ENCODE measurements at places on chromosomes 6 and 20. TPM values are rescaled to one million over a fixed set of nuclear protein-coding genes. Genes with fewer than 3 reads are reported as not detected.

Gene C6orf163
- 2.9 TPM for total RNA-seq

Gene NHLRC1
- 2.0 TPM for total RNA-seq

Gene CALHM5
- total RNA-seq: 7.8 TPM

Gene PAK5
- total RNA-seq: not detected

Gene CST2
- not detected for total RNA-seq

Gene PRRT1
- not detected for total RNA-seq

Gene PSORS1C2
- not detected for total RNA-seq

Gene NMBR
- total RNA-seq: under 0.01 TPM

Gene RSPO3
- total RNA-seq: not detected

Gene SLC22A3
- not detected for total RNA-seq

Gene SDC4
- 36.8 TPM for total RNA-seq

Gene KIF13A
- total RNA-seq: 57.2 TPM

Gene CDS2
- total RNA-seq: 67.2 TPM

Gene KHDC1L
- total RNA-seq: not detected

Gene ARMH2
- not detected for total RNA-seq

Gene RAE1
- total RNA-seq: 30.1 TPM

Gene MAPK13
- total RNA-seq: 4.9 TPM

Gene PGC
- total RNA-seq: not detected

Gene SLC22A1
- total RNA-seq: 0.65 TPM

Gene IL17F
- total RNA-seq: not detected

Gene NOTCH4
- 53.6 TPM for total RNA-seq

Gene HMGN4
- total RNA-seq: 41.4 TPM

Gene FILIP1
- 10.0 TPM for total RNA-seq

Gene RAB5IF
- total RNA-seq: 111 TPM

Gene HLA-G
- not detected for total RNA-seq

Gene FOXS1
- total RNA-seq: 1.3 TPM

Gene OR2B2
- not detected for total RNA-seq

Gene BMP2
- total RNA-seq: 34.2 TPM

Gene BTBD3
- 49.4 TPM for total RNA-seq

Gene HTR1E
- not detected for total RNA-seq

Gene BTN1A1
- total RNA-seq: not detected

Gene PLA2G7
- 0.19 TPM for total RNA-seq

Gene LHFPL5
- total RNA-seq: not detected

Gene POPDC3
- 1.3 TPM for total RNA-seq

Gene COL21A1
- total RNA-seq: 1.6 TPM

Gene COL12A1
- total RNA-seq: 19.3 TPM

Gene AMD1
- 48.3 TPM for total RNA-seq

Gene GPR6
- total RNA-seq: not detected

Gene LIN28B
- total RNA-seq: not detected

Gene NINL
- 15.7 TPM for total RNA-seq

Gene SLC17A2
- not detected for total RNA-seq

Data from vein endothelial cell (primary cell).